GM23338 (cell line): ENCODE measurements at places on chromosomes 7 and 10. TPM values are rescaled to one million over a fixed set of nuclear protein-coding genes. Genes with fewer than 3 reads are reported as not detected.

- H3K36me3 ChIP-seq: no peaks in the 10 kb centered on the region
- H3K4me1 ChIP-seq: peaks cover 43% of the 10 kb centered on the region
- H3K27me3 ChIP-seq: no peaks in the 10 kb centered on the region
- DNase-seq: peak; percentile 44
- H3K4me3 ChIP-seq: no peak overlapping the region
Measured at GRCh38 chr7:114663502-114663901, 248.9 kb downstream of the FOXP2 start.

DNA sequence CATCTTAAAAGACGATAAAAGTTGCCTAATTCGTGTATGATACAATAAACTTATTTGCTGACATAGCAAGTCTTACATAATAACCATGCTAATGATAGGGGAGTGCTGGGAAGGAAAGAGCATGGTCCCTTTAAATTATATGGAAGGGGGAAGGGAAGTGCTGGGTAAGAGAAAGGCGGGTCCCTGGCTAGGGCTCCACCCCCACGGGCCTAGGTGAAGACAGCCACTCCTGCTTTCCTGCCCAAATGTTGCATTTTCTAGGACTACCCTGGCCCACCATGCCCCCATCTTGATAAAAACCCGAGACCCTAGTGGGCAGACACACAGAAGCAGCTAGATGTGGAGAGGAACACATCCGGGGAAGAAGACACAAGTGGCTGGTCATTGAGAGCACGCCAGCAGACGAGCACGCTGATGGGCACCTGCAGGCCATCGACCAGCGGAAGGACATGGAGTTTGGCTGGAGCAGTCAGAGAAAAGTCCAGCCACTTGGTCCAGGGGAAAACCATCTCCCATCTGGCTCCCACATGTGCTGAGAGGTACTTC, 328.7 kb downstream of the ARL4A start:
- no peak for DNase-seq
- H3K27me3 ChIP-seq: no peaks in the 10 kb centered on the region
- H3K4me3 ChIP-seq: no peak overlapping the region
- H3K36me3 ChIP-seq: no peaks in the 10 kb centered on the region

DNA sequence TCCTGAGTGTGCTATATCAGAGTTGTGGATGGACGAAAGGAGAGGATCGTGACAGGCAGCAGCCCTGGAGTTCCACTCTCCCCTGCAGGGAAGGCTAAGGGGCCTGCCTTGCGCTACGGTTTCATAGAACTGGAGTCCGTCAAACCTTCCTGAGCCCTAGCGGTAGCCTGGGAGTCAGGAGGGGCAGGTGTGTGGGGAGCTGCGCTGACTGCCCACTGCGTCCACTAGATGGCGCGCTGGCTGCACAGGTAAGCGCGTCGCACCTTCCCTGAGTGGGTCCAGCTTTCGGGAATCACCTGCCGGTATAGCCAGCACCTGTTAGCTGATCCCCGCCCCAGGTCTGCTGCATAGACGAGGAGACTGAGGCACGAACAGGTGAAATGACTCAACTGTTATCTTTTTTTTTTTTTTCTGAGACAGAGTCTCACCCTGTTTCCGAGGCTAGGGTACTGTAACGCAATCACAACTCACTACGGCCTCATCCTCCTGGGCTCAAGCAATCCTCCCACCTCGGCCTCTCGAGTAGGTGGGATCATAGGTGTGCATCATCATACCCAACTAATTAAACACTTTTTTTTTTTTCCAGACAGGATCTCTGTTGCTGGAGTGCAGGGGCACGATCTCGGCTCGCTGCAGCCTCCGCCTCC, 20.2 kb upstream of the BAIAP2L1 start:
- H3K4me3 ChIP-seq: no peak overlapping the region
- no peak overlapping the region for H3K27ac ChIP-seq
- DNase-seq: peak; percentile 95

GRCh38 chr7:126778101-126778500, 474.6 kb downstream of the GRM8 start:
- H3K27ac ChIP-seq: peak overlapping the region; percentile 29; the same call in 1 of the 2 replicates
- H3K4me3 ChIP-seq: no peak overlapping the region
- no peaks in the 10 kb centered on the region for H3K27me3 ChIP-seq
- peaks cover 15% of the 10 kb centered on the region for H3K4me1 ChIP-seq

GPR26 gene
- 0.04 and 0.07 TPM in 2 replicates for total RNA-seq

DNA sequence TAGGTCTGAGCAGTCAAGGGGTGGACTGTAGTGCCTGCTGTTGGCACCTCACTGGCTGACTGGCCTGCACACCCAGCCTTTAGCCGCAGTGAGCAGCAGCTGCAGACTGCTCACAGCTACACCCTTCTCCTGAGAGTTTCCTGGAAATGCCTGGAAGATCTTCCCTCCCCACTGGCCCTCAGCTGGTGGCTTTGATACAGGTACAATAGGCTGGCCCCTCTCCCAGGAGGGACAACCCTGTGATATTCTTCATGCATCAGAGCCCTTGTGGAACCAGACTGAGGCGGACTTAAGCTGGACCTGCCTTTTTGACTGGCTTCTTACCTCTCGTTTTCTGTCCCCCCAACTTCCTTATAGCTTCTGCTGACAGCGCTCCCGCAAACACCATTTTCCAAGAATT, 6.4 kb downstream of the GCK start:
- H3K4me3 ChIP-seq: no peak overlapping the region
- no peak overlapping the region for H3K27ac ChIP-seq
- H3K4me1 ChIP-seq: no peaks in the 10 kb centered on the region
- H3K36me3 ChIP-seq: no peaks in the 10 kb centered on the region
- no peaks in the 10 kb centered on the region for H3K27me3 ChIP-seq
